Stimulated activated CD8-positive, alpha-beta memory T cell treated with anti-CD3 and anti-CD28 coated beads, Interleukin-12 subunit alpha, Interleukin-12 subunit beta, amount 100 ng/mL, for 4 hours (primary cell): ENCODE measurements at places on chromosomes 3 and 15.

- DNase-seq: no peak
Observed at GRCh38 chr3:112117841-112118571, 15.0 kb downstream of the GCSAM start.

DNA sequence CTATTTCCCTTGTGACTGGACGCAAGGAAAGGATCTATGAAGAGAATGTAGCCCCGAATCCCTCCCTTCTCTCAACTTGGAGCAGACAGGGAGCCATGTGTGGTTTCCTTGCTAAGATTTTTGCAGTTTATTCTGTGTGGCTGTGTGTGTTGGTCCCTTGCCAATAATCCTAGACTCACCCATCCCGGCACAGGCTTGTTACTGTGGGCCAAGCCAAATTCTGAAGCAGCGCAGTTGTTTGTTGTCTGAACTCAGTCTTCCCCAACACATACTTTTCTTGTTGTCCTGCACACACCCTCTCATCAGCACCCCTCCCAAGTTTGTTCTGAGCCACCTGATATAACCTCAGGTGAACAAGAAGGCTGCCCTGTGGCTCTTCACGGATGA lies 193.3 kb upstream of the CTDSPL start:
- DNase-seq: no peak

GRCh38 chr3:161388855-161389254 lies 17.5 kb upstream of the SPTSSB start:
- no peak for DNase-seq

DNA sequence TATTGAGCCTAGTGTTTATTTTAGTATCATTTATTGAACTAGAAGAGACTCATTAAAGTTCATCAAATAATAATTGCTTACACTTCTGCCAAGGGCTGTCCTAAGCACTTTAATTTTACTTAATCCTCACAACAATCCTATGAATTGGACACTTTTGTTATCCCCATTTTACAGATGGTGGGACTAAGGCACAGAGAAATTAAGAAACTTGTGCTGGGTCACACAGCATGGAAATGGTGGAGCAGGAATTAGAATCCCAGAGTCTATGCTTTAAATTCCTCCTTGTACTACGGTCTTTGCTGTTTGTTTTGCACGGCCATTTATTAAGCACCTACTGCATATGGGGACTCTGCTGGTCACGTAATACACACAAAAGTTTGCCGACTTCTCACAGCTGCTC lies 7.9 kb downstream of the ATP2B2 start:
- no peak for DNase-seq

DNA sequence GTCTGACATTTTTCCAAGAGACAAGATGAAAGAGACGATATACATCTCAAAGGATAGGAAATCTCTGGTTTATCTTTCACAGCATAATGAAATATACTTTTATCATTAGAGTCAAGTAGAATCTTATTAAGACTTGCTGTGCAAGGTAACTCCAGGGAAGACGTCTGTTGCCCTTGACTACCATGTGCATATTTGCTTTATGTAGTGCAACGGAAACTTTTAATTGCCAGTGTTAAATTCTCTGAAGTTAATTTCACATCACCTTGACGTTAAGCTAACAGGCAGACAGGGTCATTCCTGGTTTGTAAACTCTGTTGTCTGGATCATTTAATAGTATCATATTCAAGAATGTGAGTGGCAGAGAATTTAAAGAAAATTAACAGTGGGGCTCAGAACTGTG lies 82.8 kb downstream of the LRTM1 start:
- DNase-seq: no peak

DNA sequence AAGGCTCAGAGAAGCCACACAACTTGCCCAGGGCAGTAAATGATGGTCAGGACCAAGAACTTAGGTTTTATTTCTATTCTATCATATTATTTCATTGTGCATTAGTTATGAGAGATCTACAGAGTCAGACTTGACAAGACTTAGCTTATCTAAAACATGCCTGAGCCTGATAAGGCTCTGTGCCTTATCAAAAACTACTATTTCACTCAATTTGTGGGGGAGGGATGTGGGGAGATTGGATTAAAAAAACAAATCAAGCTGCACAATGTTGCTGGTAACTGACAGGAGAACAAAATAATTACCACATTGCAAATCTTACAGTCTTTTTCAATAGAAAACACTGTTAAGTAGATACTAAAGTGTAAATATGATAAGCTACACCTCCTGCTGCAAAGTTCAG lies 16.0 kb downstream of the HACD2 start:
- DNase-seq: no peak

DNA sequence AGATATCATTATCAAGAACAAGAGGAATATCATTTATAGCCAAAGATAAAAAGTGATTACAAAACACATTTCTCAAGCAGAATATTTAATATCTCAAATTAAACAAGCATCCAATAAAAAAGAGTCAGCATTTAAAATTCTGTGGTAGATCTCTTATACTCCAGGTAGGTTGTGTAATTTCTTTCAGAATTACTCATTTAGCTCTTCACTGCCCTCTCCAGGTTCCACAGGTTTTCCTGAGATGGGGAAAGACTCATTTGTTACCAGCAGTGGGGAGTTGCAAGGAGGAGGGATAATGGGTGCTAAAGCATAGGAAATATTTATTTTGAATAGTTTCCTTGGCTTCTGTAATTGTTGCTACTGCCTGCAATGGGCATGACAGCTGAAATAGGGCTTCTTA lies 83.1 kb upstream of the RASGRP1 start:
- no peak for DNase-seq

DNA sequence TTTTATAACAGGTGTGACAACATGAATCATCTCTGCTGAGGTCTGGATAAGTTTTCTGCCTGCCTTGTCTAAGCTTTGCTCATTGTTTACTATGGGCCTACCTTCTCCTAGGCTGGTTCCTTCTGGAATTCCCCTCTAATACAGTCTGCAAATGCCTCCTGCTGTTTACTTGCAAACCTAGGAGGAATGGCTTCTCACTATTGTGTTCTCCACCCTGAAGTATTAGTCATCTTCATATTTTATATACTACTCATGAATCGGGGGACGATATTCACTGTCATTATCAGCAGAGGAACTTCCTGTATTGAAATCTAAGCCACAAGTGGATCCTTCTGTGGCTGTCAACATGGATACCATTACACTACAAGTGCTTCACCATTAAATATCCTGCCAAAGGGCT lies 154.8 kb downstream of the PLCL2 start:
- no peak for DNase-seq

- no peak for DNase-seq
Observed at GRCh38 chr3:152192050-152192449, 76.7 kb upstream of the MBNL1 start.

DNA sequence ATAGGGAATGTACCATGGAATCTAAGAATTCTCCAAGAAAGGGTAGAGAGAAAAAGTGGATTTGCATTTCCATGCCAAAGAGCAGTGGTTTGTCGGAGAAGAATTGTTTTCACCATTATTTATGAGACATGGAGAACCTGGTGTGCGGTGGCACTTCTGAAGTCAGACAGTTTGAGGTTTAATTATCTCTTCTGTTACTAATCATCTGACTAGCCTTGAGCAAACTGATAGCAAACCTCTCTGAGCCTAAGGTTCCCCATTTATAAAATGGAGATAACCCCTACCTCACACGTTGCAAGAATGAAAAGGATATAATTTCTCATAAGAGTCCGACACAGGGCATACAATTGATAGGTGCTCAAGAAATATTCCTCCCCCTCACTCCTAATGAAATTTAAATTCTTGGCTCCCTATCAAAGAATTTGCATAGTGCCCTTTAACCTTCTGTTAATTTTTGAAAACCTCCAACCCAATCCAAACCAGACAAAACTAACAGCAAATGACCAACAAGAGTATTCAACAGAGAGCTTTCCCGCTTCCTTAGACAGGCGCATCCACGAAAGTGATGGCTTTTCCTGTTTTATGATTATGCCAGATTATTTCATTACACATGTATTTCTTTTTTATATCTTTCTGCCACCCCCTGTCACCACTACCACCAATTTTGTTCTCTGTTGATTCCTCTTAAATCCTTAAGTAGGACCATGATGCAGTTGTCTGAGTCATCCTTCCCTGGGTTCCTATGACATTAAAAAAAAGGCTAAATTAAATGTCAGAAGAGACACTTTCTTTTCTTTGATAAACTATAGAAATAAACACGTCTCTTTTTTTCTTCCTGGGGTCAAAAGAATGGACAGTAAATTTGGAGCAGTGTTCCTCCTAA lies 28.5 kb downstream of the TMEM212 start:
- no peak for DNase-seq

DNA sequence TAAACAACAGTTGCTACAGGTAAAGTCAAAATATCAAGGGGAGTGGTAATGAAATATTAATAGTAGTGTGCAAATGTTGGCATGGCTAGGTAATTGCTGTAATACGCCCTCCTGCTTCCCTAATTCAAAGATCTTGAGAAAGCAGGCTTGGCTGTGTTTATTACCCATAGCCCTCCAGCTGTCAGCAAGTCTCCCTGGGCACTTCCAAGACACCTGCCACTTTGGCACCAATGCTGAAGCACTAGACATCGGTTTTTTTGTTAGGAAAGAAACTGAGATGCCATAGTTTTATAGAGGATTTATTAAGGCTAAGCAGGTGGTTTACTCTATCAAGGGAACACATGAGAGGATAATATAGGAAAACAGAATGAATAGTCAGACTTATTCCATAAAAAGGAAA lies 64.4 kb downstream of the P2RY1 start:
- DNase-seq: no peak

- DNase-seq: no peak
Observed at GRCh38 chr3:150370122-150370602, 37.9 kb upstream of the TSC22D2 start.

DNA sequence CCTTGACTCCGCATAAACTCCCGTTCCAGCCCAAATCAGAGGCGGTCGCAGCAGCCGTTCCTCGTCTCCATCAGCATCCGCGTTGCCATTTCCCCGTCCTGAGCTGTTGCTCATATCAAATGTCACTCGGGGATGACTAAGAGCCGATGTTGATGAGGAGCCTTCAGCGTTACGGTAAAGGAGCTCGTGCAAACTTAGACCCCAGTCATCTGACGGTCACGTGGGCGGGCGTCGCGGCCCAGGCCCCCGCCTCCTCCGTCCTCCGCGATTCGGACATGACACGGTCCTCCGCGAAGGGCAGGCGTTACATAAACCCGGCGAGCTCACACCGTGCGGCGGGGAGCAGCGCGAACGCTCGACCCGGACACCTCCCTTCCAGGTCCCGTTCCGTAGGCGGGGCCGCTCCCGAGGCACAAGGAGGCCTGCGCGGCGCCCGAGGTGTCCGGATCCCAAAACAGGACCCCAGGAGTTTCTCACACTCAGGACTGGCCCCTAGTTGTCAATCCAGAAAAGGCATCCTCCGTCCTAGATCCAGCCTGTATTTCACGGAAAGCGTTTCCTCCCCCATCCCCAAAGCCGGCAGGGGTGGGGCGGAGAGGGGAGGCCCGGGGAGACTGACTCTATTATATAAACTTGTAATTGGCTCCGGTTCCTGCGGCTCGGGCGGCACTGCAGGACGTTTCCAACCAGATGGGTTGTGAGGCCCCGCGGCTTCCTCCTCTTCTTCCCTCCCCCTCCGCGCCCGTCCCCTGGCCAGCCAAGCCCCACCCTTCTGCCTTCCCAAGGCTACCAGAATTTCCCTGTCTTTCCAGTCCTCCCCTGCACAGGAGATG lies 100.0 kb upstream of the IGF1R start:
- DNase-seq: peak; percentile 22
